Cardiac muscle cell (in vitro differentiated cells and primary cell): ENCODE measurements at places on chromosomes 16 and 17.

DNA sequence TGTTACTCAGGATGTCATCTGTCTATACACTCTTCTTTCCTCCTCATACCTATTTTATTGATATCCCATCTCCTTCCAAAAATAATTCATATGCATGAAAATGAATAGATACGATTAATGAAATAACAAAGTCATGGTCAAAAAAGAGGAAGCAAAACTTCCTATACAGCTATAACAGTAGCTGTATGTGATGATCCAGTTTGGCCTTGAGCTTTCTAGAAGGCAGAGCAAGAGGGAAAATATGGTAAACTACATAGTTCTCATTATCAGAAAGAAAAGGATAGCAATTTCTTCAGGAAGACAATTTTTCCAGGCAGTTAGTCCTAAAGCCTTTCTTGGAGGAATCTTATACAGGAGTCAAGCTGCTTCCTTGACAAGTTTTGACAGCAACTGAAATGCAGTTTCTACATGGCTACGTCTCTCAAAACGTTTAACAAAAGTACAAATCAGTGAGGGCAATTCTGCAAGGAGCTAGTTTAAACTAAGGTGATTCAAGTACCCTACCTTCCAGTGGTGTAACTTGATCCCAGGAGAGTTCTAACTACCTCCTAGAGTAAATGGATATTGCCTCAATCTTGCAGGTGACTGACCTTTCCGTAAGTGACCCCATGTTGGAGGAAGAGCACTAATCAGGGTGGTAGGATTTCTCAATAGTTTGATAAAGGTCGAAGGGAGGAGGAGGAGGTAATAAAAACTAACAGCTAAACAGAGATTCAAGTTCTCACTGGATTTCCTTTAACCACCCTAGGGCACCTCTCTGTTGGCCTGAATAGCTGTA lies 1.0 kb downstream of the SPAG5 start:
- no peak for DNase-seq

GRCh38 chr16:56911771-56912571 lies 20.0 kb upstream of the HERPUD1 start:
- peak; percentile 85 for DNase-seq

GRCh38 chr16:67181346-67181745 lies 2.4 kb downstream of the MATCAP1 start:
- no peak for DNase-seq

DNA sequence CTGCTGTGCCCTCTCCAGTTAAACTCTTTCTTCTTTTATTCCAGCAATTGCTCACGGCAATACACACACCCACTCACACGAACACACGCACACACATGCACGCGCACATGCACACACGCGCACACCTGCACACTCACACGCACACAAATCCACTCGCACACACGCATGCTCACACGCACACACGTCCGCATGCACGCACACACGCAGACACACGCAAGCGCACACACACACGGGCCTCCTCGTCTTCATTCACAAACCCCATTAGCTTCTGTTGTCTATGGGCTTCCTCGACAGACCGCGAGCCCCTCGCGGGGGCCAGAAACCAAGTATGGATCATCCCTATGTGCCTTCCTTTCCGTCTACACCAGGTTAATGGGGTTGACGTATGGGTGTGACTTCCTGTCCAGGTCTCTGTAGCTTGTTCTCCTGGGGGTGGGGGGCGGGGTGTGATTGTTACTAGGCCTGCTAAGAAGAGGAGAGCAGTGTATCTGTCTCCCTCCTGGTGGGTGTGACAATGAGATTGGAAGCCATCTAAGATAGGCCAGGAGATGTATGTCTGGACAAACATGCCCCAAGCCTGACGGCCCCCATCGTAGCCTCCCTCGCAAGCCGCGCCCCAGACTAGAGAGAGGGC lies 670 bp upstream of the CTF1 start:
- DNase-seq = no peak

DNA sequence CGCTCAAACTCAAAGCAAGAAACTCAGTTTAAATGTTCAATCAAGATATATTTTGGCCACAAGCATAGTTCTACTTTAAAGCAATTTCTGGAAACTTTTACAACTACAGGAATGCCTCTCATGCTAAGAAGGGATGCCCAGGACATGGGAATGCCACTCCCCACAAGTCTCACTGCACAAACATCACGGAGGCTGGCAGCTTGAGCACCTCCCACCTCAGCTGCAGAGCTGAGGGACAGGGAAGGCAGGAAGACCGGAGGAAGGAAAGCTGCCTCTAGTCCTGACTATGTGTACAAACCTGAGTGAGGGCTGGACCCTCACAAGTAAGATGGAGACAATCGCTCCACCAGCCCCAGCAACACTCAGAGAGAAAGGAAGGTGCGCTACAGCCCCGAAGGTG lies 5.3 kb downstream of the AXIN1 start:
- no peak for DNase-seq

GRCh38 chr17:59488805-59489204 lies 76.6 kb upstream of the DHX40 start:
- no peak for DNase-seq

GRCh38 chr17:54968988-54969332 lies 395 bp downstream of the STXBP4 start:
- DNase-seq = peak; percentile 53

DNA sequence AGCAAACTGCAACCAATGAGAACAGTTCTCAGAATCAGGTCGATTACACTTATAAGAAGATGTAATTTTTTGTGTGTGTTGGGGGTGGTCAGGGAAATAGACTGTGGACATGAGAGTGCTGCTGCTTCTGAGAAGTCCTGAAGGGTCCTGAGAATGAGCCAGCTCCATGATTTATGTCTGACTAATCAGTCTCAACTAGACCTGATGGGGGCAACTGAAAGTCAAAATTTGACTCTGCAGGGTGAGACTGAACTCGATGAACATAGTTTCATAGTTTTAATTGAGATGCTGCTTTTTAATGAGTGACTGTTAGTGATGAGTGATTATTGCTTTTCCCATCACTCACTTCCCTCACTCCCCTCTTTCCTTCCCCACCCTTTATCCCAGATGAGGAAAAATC lies 37.3 kb downstream of the SMARCE1 start:
- no peak for DNase-seq

DNA sequence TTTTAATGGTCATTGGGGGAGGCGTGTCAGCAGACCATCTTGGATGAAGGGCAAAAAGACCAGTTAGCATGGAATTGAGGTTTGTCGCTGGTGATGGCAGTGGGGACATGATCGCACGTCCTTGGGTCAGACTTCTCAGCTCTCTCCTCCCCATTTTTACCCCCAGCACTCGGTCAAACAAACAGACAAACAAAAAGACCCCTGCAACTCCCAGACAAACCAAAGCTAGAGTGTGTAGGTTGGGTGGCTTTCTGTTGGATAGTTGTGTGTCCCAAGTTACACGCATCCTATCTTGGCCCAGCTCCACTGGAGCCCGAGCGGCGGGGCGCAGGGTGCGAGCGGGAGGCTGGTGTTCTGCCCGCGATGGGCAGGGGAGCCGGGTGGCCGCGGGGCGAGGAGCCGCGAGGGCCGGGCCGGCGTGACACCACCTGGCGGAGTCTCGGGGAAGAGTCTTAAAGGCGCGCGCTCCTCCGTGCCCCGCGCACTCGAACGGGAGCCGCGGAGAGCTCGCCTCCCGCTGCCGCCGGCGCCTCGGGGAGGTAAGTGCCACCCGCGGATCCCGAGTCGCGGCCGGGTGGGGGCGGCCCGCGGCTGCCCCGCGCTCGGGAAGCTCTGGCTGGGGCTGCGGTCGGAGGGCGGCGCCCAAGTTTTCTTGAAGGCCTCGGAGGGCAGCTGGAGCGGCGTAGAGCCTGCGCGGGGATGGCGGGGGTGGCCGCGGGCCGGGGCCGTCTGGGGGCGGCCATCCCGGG lies 18.5 kb upstream of the NTN1 start:
- peak; percentile 18 for DNase-seq

- DNase-seq = no peak
These were observed 13.8 kb downstream of the SMIM5 start for GRCh38 chr17:75647061-75647460.

- no peak for DNase-seq
These were observed 52.4 kb upstream of the CDH3 start for GRCh38 chr16:68592466-68593337.

GRCh38 chr17:47423406-47424295 lies 99.9 kb downstream of the EFCAB13 start:
- peak; percentile 13 for DNase-seq

GRCh38 chr17:8959312-8959918 lies 6.1 kb downstream of the PIK3R5 start:
- no peak for DNase-seq

- DNase-seq = no peak
These were observed 731.8 kb downstream of the CDH11 start for GRCh38 chr16:64390102-64390501.

- DNase-seq = no peak
These were observed 1418.3 kb downstream of the CDH11 start for GRCh38 chr16:63703612-63704011.

DNA sequence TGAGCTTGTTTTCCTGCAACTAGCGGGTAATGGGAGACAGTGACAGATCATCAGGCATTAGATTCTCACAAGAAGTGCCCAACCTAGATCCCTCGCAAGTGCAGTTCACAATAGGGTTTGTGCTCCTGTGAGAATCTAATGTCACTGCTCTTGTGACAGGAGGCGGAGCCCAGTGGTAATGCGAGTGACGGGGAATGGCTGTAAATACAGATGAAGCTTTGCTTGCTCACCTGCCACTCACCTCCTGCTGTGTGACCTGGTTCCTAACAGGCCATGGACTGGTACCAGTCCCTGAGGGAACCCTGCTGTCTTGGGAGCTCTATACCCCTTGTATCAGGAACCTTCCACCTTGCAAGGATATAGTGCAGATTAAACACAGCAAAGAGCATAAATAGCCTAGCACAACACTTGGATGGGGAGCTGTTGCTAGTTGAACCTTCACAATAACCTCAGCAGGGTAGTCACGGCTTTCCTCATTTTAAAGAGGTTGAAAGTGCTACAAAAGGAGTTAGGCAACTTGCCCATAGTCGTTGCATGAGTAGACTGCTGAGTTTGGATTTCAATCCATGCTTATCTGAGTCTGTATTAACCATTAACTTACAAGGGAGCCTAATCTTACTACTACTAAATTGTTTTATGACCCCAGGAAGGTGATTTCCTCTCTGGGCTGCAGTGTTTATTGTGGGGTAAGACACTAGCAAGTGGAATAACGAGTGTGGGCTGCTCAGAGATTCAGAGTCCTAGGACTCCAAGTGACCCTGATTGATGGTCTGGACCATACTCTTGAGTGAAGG lies 156.6 kb upstream of the ZFHX3 start:
- no peak for DNase-seq

- no peak for DNase-seq
These were observed 16.1 kb downstream of the TIMM22 start for GRCh38 chr17:1012823-1013728.

DNA sequence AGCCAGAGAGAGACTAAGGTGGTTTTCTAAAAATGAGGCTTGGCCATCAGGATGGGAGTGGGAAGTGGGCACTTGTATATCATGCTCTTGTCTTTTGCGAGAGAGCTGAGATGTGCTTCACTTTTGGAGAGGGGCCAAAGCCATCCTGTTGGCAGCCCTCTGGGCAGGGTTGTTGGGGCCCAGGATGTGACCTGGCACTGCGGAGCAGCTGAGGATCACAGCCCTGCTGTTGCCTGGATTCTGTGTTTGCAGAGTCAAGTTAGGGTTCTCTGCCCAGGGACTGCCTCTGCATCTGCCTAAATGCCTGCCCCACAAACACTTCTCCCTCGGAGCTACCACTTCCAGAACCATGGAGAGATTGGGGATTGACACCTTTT lies 71.2 kb downstream of the PLD6 start:
- no peak for DNase-seq

- DNase-seq = no peak
These were observed 332 bp upstream of the ALG1 start for GRCh38 chr16:5071341-5071680.

GRCh38 chr17:32794533-32795246 lies 82.2 kb downstream of the MYO1D start:
- DNase-seq = no peak

DNA sequence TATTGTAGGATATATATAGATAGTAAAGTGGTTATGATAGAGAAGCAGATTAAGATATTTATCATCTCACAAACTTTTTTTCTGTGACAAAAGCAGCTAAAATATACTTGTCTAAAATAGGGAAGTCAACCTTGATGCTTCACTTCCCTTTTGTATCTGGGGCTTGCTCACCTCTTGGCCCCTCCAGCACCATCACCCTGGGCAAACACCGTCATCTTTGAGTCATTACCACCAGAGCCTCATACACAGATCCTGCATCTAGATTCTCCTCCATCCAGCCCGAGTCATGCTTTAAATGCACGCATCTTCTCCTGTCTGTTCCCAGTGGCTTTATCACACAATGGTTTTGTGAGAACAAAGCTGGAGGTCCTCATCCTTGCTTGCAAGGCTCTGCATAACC lies 1062.7 kb upstream of the EEF2KMT start:
- no peak for DNase-seq

DNA sequence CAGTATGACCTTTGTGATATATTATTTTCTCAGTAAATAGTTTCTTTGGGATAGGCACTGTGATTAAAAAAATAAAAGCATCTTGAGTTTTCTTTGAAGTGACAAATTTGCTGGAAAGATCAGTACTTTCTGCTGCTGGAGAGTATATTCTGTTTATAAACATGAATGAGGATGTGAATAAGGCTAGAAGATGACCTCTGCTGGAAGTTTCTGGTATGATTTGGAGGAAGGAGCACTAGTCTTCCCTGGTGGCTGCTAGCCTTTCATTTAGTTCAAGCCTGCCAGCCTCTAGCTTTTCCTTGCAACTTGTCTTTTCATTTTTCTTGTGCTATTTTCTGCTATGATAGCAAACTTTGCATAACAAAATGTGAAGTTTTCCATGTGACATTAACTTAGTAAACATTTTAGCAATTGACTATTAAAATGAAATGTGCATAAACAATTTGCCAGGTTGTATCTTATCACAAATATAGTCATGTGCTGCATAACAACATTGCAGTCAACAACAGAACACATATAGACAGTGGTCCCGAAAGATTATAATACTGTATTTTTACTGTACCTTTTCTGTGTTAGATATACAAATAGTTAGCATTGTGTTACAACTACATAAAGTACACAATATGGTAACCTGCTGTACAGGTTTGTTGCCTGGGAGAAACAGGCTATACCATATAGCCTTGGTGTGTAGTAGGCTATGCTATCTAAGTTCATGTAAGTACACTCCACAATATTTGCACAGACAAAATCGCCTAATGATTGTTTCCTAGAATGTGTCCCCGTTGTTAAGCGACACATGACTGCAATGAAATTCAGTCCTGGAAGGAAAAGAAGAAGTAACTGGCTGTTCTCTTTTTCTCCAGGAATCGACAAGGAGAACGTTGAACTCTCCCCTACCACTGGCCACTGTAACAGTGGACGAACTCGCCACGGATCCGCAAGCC lies 18.1 kb upstream of the RAB11FIP4 start:
- no peak for DNase-seq

GRCh38 chr16:2019518-2019920 lies at the start of gene NPW:
Gene NPW, plus strand, starts transcription at chr16:2019785.
- DNase-seq = no peak
